ENCODE measurements at places on chromosomes 1 and 21. TPM values are rescaled to one million over a fixed set of nuclear protein-coding genes. Genes with fewer than 3 reads are reported as not detected.

The GJA9 gene
- total RNA-seq, result not detected

The LCK gene
- 0.51 TPM for total RNA-seq

The HAPLN2 gene
- total RNA-seq, result 1.6 TPM

The NUF2 gene
- 0.59 TPM for total RNA-seq

The CDCA8 gene
- total RNA-seq, result 0.46 TPM

The MARCKSL1 gene
- total RNA-seq, result 16.1 TPM

The DNM3 gene
- total RNA-seq, result 1.7 TPM

The LEMD1 gene
- total RNA-seq, result not detected

The NPR1 gene
- 10.0 TPM for total RNA-seq

The FAM131C gene
- total RNA-seq, result 4.5 TPM

The PLXNA2 gene
- total RNA-seq, result 14.4 TPM

The GPR25 gene
- total RNA-seq, result not detected

The CD48 gene
- 0.91 TPM for total RNA-seq

The TBX15 gene
- 0.43 TPM for total RNA-seq

The HSF2BP gene
- total RNA-seq, result not detected

The NUDT4B gene
- 0.38 TPM for total RNA-seq

The MYOC gene
- 2.1 TPM for total RNA-seq

The FMN2 gene
- not detected for total RNA-seq

The SEC16B gene
- 1.3 TPM for total RNA-seq

The CFHR1 gene
- total RNA-seq, result not detected

The TLCD4 gene
- 47.7 TPM for total RNA-seq

The FAM151A gene
- total RNA-seq, result 2.1 TPM

The CELF3 gene
- total RNA-seq, result not detected

The TNFSF18 gene
- not detected for total RNA-seq

The BCAN gene
- total RNA-seq, result 0.46 TPM

The PIGP gene
- total RNA-seq, result 34.0 TPM

The SLC27A3 gene
- 12.0 TPM for total RNA-seq

The VWA5B1 gene
- total RNA-seq, result 0.13 TPM

The TEDDM1 gene
- total RNA-seq, result not detected

The ELAPOR1 gene
- total RNA-seq, result 0.19 TPM

The KRTAP10-11 gene
- total RNA-seq, result not detected

The VSIG8 gene
- total RNA-seq, result not detected

Measured in Right ventricle myocardium superior (tissue), 1 donor.